ENCODE measurements at places on chromosomes 11 and 22.

GRCh38 chr11:35393098-35393497 lies 26.3 kb downstream of the SLC1A2 start:
- no peak for DNase-seq

DNA sequence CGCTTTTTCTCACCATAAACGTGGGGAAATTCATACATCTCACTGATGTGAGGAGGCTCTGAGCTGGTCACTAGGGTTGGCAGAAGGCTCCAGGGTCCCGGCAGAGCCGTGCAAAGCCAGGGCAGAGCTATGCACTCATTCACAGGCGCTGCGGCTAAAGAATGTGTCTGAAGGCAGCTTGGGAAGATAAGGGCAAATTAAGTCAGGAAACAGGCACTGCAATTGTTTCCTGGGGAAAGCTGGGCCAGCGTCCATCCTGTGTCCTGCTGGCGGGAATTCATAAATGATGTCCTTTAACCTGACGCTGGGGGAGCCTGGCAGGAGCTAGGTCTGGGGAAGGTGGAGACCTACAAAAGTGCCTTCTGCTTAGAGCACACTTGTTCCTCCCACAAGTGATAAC lies 27.6 kb downstream of the PKNOX2 start:
- DNase-seq: no peak

DNA sequence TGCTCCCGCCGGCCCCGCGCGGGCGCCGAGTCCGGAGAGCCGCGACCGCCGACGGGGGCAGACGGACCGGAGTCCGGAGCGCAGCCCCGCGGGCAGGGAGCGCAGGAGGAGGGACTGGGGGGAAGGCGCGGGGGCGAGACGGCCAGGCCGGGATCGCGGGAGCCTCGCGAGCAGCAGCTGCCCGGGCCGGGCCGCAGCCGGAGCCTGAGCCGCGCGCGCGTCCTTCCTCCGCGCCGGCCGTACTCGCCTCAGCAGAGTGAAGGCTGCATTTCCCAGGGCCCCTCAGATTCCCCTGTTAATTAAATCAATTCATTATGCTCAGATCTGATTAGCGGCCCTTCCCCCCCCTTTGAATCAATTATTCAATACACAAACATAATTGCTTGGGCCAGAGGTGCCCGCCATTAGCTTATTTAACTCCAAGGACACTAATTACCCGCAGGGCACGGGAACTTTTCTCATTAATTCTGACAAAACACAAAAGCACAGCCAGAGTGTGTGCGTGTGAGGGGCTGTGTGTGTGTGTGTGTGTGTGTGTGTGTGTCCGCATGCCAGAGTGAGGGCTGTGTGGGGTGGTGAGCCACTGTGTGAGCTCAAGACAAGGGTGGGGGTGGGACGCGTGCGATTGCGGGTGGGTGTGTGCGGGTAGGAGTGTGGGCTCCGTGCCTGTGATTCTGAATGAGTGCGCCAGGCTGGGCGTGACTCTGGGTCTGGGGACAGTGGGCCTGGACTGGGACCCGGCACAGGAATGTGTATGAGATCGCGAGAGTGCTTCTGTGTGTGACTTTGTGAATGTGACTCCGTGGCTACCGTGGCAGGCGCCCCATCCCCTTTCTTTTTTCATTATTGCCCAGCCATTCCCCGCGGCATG lies 5.1 kb upstream of the LMO1 start:
- DNase-seq: no peak

DNA sequence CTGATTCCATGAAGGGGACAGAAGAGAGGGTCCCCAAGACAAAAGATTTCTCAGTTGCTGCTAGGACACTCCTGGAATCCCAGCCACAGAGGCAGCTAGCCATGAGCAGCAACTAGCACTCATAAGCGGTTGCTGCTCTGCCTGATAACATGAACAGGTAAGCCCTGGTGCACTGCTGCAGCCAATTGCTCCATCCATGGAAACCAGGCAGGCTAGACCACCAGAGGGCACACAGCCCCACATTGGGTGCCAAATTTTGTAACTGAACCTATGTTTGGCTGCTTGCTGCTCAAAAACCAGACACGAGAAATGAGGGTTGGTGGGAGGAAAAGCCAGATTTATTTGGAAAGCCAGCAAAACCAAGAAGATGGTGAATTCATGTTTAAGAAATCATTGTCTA lies 21.9 kb upstream of the QSER1 start:
- peak; percentile 43 for DNase-seq

DNA sequence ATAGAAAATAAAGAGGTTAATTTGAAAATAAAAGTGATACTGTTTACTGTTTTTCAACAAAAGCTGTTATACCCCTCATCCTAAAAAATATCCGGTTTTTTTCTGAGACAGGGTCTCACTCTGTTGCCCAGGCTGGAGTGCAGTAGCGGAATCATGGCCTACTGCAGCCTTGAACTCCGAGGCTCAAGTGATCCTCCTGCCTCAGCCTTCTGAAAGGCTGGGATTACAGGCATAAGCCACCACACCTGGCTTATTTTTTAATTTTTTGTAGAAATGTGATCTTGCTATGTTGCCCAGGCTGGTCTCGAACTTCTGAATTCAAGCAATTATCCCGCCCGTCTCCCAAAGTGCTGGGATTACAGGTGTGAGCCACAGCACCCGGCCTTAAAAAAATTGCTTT lies 35.7 kb downstream of the ALG9 start:
- no peak for DNase-seq

- DNase-seq: no peak
Observed at GRCh38 chr11:1656061-1656441, 26.5 kb downstream of the KRTAP5-5 start.

- DNase-seq: no peak
Observed at GRCh38 chr11:68810164-68810563, 31.6 kb downstream of the CPT1A start.

GRCh38 chr22:29314537-29315285 lies 786 bp downstream of the RASL10A start:
- DNase-seq: no peak

GRCh38 chr11:61659413-61660196 lies 20.6 kb upstream of the DAGLA start:
- DNase-seq: no peak

GRCh38 chr11:60814112-60814511 lies 27.8 kb upstream of the CCDC86 start:
- no peak for DNase-seq

DNA sequence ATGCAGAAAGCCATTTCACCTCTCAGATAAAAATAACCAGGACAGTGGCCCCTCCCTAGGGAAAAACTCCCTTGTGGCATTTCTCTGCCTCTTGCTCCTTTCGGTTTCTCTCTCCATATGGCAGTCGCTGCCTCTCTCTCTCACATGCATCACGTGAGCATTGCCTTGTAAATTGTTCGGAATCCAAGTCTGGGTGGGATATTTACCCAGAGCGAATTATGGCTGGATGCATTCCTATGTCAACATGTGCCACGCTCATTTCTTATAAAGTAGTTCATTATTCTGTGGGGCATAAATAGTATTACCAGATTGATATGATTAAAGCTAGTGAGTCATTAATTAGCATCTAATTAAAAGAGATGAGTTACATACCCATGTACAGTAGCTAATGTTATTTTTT lies 392.9 kb downstream of the INSC start:
- DNase-seq: no peak

DNA sequence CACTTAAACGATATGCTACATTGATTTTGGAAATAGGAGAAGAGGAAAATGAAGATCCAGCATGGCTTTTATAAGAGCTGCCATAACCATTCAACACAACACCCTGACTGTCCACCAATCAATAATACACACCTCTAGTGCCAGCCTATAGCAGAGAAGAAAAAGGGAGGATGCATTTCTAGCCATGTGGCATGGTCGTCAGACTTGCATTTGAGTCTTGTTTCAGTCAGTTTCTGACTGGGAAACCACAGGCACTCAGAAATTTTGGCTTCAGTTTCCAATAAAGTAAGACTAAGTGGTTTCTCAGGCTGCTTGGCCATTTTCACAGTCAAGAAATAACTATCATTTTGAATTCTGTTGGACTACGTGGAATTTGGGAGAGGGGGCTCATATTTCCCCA lies 523.5 kb upstream of the LRRC4C start:
- no peak for DNase-seq

DNA sequence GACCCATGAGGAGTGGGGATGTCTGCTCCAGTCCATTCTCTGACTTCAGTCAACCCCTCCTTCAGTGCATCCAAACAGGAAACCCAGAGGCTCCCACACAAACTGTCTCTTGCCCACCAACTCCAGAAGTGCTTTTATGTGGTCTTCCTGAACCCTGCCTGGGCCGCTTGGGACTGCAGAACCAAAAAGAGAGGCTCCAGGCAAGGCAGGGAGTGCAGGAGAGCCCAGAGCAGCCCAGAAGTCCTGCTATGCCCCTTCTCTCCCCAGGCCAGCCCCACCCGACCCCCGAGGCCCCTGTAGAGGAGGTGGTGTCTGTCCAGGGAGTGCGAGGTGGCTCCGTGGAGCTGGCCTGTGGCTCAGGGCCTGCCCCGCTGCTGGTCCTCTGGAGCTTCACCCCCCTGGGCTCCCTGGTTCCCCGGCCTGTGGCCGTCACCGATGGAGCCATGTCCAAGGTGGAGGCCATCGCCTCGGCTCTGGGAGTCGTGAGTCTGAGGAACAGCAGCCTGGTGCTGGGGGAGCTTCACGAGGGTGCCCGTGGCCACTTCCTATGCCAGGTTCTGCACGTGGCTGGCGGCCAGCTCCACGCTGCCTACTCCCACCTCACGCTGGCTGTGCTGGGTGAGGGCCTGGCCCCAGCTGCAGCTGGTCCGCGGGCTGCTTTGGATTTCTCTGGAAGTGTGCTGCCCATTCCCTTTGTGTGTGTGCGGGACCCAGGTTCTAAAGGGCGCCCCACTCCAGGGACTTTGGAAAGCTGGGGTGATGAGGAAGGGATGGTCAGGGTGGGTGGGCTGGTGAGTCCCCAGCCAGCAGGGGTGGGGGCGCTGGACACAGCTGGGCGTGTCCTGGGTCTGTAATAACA lies 1.8 kb downstream of the VSIG10L2 start:
- DNase-seq: no peak

- DNase-seq: no peak
Observed at GRCh38 chr11:14552089-14552488, 31.9 kb upstream of the PSMA1 start.

- DNase-seq: no peak
Observed at GRCh38 chr11:111836721-111837120, 34.7 kb downstream of the ALG9 start.

DNA sequence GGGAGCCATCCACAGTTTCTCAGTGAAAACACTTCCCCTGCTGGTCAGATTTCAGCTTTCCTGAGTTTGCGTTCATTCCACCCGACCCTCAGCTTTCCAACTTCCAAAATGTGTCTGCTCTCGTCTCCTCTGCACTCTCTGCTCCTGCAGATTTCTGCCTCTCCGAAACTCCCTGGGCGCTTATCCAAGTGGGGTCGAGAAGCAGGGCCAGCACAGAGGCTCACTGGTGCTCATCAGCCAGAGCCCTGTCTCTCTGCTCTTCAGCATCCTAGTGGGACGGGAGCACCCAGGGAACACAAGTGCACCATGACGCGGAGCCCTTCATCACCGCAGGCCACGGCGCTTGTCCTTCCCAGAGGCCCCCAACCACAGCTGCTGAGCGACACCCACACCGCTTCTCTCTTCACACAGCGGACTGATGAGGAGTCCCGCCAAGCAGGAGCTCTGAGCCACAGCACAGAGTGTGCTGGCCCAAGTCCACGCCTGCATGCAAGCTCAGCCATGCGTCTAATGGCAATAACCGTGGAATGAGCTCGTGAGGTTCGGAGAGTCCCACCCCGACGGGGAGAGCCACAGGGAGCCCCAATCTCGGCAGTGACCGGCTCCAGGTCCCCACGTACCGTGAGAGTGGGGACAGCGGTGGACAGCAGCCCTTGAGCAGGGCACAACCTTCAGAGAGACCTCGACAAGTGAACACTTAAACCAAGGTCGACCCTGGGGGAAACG lies 27.9 kb upstream of the MOB2 start:
- DNase-seq: no peak

DNA sequence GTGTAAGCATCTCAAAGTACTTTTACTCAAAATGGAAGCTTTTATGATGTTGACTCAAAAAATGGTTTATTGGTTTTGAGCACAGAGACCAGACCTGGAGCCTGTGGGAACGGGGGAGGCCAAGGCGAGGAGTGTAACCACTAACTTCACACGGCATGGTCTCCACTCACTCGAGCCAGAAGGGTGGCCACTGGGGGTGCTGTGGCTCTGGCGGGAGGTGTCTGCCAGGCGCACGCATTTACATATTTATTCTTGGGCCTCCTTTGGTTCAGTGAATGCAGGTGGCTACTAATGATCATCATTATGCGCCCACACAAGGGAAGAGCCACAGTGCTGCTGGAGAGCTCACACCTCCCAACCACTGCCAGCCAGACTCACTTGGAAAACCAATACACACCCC lies 64.6 kb downstream of the FLRT1 start:
- DNase-seq: no peak

- peak; percentile 68 for DNase-seq
Observed at GRCh38 chr22:44664149-44664548, 37.9 kb upstream of the PRR5 start.

DNA sequence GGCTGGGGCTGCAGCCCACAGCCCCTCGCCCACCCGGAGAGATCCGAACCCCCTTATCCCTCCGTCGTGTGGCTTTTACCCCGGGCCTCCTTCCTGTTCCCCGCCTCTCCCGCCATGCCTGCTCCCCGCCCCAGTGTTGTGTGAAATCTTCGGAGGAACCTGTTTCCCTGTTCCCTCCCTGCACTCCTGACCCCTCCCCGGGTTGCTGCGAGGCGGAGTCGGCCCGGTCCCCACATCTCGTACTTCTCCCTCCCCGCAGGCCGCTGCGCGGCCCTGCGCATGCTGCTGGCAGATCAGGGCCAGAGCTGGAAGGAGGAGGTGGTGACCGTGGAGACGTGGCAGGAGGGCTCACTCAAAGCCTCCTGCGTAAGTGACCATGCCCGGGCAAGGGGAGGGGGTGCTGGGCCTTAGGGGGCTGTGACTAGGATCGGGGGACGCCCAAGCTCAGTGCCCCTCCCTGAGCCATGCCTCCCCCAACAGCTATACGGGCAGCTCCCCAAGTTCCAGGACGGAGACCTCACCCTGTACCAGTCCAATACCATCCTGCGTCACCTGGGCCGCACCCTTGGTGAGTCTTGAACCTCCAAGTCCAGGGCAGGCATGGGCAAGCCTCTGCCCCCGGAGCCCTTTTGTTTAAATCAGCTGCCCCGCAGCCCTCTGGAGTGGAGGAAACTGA lies 731 bp downstream of the GSTP1 start:
- DNase-seq: peak; percentile 32

GRCh38 chr11:73759610-73760134 lies 1.2 kb downstream of the RAB6A start:
- no peak for DNase-seq

DNA sequence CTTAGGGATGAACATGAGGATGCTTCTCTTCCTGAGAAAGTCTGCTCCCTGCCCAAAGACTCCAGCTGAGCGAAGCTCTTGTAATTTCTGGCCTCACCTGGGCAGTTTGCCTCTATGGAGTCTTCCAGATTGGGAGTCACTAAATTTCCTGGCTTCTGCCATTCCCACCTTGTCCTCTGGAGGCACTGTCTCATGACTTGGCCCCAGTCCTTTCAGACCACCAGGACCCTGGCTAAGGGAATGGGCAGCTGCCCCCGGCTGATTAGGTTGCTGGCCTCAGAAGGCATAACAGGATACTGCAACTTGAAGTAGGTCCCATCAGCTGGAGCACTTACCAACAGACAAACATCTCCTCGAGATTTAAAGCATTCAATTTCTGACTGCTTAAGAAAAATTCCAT lies 128.1 kb upstream of the SPON1 start:
- DNase-seq: no peak

GRCh38 chr22:49230194-49230577 lies 597.5 kb downstream of the BRD1 start:
- DNase-seq: no peak

Data from CD4-positive, alpha-beta T cell treated with Interleukin-6 for 4 hours (primary cell).